Stimulated activated CD4-positive, alpha-beta T cell treated with anti-CD3 and anti-CD28 coated beads, Interleukin-2, amount 100 ng/mL, for 24 hours (primary cell): ENCODE measurements at places on chromosomes 5 and 9.
A peak's percentile ranks its signal among the peaks of the same experiment; 100 is the strongest.

GRCh38 chr5:149803641-149804468, 73.7 kb downstream of the PPARGC1B start:
- DNase-seq, result no peak

DNA sequence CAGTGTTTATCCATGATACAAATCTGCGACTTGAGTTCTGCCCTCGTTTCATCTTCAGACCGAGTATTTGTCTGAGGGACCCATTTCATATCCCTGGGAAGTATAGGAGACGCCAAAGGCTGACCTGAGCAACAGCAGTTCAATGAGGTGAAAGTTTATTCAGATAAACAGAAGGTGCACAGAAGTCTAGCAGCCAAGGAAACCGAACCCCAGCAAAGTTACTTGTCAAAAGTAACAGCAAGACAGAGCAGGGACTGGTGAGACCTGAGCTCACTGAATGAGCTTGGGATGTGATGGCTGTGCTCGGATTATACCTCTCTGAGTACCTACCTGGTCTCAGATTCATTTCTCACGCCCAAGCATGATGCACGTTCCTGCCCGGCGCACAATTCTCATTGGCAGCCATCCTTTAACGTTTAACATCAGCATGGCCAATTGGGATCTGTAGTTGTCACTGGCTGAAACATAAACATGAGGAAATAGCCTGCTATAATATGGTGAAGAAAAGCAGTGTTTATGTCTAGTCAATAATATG, 599 bp downstream of the LYRM7 start:
- peak; percentile 26 for DNase-seq

DNA sequence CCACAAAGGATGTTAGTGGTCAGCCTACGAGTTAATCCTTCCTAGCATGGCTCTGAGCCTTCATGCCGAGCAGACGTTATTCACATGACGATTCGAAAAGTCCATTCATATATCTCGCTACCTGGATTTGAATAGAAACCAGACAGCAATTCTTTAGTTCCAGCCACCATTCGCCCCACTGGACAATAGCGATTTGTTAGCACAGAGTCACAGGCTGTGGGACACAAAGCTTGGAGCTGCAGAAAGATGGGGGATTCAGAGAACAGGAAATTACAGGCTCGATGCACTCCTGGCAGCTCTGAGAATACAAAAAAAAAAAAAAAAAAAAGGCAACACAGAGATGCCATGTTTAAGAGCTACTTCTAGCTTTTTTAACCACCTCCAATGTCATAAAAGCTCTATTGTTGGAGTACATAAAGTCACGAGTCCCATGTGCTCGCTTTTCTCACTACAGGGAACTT, 110.7 kb downstream of the NR6A1 start:
- DNase-seq, result no peak

DNA sequence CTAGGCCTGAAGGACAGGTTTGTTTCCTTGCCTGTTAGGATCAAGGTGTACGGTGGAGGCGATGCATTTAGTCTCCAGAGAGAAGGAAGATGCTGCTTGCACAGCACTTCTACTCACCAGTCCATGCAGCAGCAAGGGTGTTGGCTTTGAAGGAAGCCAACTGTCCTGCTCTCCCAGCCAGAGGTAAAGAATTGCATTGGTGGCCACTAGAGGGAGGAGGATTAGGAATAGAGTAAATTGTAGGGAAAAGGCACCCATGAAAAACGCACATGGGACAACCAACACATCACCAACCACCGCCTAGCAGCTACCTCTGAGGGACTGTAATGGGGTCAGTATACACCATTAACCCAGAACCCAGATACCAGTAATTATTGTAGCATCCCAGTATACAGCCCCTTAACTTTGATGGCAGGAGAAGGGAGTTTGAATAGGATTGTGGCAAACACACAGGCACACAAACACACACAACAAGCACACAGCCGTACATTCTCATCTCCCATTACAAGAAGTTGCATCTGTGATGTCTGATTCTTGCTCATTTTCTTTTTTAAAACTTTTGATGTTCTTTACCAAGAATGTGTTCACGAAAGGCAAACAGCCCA, 267.7 kb downstream of the ADAMTS6 start:
- no peak for DNase-seq

DNA sequence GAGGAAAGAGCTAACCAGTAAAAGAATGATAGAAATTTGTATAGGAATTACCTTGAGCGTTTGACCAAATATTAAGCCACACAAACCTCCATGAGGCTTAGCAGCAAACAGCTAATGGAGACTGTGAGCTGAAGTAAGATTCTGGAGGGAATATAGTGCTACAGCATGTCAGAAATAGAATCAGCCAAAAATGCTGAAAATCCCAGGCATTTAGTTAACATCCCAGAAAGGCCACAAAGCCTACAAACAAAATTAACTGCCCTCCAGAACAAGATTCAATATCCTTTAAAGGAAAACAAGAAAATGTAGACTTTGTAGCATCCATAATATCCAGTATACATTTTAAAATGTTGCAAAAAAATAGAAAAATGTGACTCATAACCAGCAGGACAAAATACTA, 257.8 kb upstream of the TUSC1 start:
- no peak for DNase-seq

- DNase-seq, result no peak
These were observed 26.2 kb upstream of the RICTOR start for GRCh38 chr5:39100301-39100850.

DNA sequence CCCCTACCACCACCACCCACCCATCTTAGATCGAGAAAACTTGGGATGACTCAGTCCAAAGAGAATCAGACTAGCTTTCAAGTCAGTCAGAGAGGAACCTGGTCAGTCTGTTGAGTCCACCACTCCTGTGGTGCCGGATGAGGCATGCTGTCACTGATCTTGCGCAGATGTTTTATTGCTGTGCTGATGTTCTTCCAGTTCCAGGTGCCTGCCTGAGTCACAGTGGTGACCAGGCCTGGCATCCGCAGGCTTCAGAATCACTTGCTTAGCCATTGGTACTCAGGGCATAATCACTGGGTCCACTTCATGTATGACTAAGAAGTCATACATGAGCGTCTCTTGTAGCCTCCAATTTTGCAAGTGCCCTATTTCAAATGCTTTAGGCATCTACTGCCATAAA, 114.1 kb downstream of the MUSK start:
- no peak for DNase-seq

DNA sequence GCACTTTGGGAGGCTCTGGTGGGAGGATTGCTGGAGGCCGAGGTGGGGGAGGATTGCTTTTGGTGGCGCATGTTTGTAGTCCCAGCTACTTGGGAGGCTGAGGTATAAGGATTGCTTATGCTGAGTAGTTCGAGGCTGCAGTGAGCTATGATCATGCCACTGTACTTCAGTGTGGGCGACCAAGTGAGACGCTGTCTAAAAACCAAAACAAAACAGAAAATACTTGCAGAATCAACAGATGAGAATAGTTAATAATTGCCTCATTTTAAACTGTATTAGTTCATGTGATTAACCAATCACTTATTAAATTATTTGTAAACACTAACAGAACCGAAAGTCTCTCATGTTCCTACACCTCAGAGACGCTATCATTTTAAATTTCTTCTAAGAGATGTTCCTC, 118.1 kb downstream of the CCDC171 start:
- DNase-seq, result no peak

- DNase-seq, result no peak
These were observed 999 bp upstream of the DRD1 start for GRCh38 chr5:175444905-175445456.

- DNase-seq, result no peak
These were observed 40.0 kb upstream of the CDH6 start for GRCh38 chr5:31153521-31153920.

GRCh38 chr9:121700165-121700831, 48.9 kb downstream of the DAB2IP start:
- DNase-seq, result no peak

DNA sequence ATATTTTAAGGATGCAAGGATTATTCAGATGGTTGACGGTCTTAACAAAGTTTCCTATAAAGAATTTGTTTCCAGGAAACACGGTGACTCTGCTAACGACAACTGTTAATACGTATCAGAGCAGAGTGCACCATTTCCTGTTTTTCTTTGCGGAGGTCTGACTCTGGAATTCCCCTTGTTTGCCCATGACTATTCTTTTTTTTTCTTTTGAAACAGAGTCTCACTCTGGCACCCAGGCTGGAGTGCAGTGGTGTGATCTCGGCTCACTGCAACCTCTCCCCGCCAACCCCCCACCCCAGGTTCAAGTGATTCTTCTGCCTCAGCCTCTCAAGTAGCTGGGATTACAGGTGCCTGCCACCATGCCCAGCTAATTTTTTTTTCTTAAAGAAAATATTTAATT, 115.9 kb downstream of the CDC42SE2 start:
- peak; percentile 53 for DNase-seq

- no peak for DNase-seq
These were observed 1168.2 kb downstream of the CDH12 start for GRCh38 chr5:21684992-21685391.

GRCh38 chr5:88556406-88556805, 287.8 kb upstream of the TMEM161B start:
- DNase-seq, result no peak

DNA sequence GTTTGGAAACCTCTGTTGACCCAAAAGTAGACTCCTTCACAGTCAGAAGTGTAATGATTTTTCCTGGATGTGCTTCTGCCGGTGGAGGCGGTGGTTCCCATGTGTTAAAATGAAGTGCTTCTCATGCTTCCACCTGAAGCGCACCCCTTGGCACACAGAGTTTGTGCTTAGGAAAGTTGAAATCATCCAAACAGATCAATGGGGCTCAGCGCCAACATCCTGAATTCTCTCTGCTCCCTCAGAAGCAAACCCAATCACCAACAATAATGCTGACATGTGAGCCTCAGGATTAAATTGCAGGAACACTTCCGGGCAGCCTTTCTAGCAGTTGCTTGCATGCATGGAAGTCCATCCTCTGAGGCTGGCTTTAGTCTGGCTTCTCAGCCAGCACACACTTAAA, 71.0 kb downstream of the MED10 start:
- no peak for DNase-seq

DNA sequence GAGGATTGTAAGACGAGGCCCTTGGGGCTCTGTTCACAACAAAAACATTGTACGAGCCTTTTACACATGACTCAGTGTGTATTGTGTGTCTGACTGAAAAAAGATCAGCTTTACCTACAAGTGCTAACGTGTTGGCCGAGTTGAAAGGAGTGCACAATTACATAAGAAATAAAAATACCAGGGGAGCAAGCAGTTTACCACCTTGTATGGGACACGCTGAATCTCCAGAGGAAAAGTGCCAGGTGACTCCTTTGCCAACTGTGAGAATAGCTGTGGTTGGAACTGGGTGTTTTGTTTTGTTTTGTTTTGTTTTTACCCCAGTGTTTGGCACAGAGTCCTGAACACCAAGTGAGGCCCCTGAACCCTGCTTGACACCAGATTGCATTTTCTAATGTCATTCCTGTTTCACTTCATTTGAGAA, 32.8 kb upstream of the ZSWIM6 start:
- no peak for DNase-seq

- DNase-seq, result no peak
These were observed 19.3 kb upstream of the STRBP start for GRCh38 chr9:123287639-123288038.

- no peak for DNase-seq
These were observed 446.9 kb upstream of the GRIN3A start for GRCh38 chr9:102185371-102185770.

DNA sequence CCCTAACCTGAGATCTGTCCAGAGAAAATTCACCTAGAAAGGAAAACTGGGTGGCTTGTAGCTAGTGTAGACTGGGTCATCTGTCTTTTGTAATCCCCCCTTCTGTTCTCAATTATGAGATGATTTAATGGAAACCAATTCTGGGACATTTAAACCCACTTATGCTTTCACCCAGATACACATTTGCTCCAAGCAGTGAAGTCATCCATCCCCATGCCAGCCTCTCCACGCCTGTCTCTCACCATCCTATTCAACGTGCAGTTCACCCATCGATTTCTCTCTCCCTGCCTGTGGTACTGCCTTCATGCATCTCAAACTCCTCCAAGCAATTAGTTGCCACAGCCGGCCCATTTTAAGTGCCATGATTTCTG, 1.8 kb downstream of the PHF19 start:
- DNase-seq, result no peak

GRCh38 chr9:13942695-13943094, 371.2 kb downstream of the NFIB start:
- DNase-seq, result no peak

GRCh38 chr9:77474936-77475335, 173.2 kb downstream of the GNA14 start:
- DNase-seq, result no peak

- DNase-seq, result no peak
These were observed 212.2 kb downstream of the SMARCA2 start for GRCh38 chr9:2227144-2227867.

DNA sequence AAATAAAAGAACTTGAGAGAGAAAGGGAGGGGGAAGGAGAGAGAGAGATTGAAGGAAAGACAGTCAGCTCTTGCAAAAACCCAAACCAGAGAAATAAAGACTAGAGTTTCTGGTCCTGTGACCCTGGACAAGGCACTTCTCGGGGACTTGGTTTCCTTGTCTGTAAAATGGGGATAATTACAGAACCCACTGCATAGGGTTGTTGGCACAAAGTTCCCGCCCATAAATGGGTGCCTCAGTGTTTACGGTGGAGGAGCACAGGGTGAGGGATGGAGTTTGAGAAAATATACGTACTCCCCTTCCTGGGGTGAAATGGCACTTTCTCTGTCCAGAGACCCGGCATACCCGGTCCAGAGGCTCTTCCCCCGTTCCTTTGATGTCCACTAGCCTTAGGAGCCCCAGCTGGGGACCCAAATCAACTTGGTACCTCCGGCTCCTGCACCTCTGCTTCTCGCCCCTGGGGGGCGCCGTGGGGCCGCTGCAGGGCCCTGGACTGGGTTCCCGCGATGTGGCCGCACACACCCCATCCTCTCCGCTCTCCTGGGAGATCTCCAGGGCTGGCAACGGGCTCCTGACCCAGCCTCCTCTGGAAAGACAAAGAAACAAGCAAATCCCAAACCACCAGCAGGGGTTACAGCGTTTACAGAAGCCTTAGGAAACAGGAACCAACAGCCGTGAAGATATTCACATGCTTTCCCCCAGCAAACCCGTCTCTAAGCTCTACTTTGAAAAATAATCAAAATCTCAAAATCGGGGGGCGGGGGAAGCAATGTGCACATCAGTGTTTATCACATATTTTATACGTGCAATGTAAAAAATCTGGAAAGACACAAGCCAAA, 26.3 kb downstream of the PTGES start:
- DNase-seq, result peak; percentile 74

- DNase-seq, result no peak
These were observed 69.8 kb upstream of the IRX4 start for GRCh38 chr5:1952444-1953099.

GRCh38 chr9:90064248-90064647, 459.4 kb downstream of the GADD45G start:
- DNase-seq, result no peak
